ENCODE measurements at places on chromosomes 5 and 9.

GRCh38 chr9:34134521-34134920, 8.0 kb upstream of the DCAF12 start:
- DNase-seq: no peak

- DNase-seq: no peak
Measured at GRCh38 chr9:122261469-122261881, 3.2 kb downstream of the RBM18 start.

DNA sequence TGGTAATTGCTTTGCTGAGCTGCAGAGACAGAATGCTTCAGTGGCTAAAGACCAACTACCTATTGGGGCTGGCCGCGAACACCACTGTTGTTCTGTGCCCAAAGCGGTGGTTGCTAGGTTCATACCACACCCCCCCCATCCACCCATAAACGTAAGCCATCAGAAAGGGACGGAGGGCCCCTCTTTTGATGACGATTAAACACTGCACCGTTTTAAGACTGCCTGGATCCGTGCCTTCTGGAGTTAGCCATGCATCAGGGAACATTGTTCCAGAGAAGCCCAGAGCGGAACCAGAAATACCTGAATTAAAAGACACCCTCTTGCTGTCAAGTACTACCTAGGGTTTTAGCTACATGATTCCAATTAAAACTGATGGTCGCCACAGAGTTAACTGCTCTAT, 369.1 kb upstream of the DAP start:
- no peak for DNase-seq

DNA sequence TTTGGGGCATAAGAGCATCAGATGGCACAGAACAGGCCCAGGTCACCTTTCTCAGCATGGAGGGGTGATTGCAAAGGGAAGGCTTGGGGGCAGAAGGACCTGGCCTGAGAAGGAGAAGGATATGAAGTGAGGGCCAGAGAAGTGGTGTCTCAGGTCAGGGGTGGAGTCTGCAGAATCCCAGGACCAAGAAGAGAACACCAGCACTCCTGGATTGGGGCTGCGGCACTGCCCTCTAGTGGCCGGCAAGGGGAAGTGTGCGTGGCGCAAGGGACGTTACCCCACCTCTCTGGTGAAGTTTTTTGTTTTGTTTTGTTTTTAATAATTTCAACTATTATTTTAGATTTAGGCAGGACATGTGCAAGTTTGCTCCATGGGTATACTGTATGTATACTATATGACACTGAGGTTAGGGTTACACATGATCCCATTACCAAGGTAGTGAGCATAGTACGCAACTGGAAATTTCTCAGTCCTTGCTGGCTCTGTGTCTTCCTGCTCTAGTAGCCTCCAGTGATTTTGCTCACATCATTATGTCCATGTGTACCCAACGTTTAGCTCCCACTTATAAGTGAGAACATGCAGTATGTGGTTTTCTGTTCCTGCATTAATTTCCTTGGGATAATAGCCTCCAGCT, 1548.6 kb downstream of the EFNA5 start:
- DNase-seq: no peak

DNA sequence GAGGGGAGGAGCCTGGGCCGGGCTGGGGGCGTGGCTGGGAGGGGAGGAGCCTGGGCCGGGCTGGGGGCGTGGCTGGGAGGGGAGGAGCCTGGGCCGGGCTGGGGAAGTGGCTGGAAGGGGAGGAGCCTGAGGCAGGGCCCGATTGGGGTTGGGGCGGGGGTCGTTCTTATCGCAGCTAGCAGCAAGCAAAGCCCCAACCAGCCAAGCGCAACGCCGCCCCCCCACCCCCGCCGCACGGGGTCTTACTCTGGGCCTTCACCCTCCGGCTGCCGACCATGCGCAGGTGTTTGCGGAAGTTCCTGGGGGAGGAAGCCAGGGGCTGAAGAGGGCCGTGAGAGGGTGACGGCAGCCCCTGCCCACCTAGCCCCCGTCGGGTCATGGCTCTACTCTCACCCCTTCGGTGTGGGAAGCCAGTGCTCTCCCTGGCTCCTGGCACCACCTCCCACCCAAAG, 5.0 kb downstream of the NSMF start:
- no peak for DNase-seq

DNA sequence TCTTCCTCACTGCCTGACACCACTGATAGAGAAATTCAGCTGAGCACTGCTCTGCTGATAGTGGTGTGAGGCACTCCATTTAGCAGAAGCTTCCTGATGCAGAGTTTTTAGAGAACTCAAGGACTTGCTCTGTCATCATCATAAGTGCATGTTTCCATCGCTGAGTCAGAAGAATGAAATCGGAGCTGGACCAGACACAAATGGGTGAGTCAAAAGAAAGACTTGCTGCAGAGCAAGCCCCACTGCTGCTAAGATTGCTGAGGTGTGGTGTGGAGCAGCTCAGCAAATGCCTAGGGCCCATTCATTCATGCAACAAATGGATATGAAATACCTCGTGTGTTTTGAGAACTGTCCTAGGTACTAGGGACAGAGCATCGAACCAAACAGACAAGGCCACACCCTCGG, 410.2 kb upstream of the SLC30A5 start:
- DNase-seq: no peak

DNA sequence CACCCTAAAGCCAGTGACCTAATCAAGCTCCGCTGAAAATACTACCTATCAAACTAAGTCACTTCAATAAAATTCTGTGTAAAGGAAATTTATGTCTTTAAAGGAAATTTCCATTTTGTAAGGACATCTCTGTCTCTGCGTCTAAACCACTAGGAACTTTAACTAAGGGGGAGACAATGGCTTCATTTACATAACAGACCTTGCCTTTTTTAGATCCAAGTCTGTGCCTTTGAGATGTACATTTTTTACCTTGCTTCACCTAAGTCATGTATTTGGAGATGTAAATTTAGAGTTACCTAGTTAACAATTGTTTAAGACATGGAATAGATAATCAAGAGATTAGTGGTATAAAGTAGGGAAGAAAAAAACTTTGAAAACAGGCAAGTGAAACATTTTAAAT, 10.2 kb upstream of the GLT6D1 start:
- DNase-seq: no peak

GRCh38 chr5:100877274-100877673, 25.8 kb downstream of the ST8SIA4 start:
- DNase-seq: no peak

GRCh38 chr5:108260117-108260857, 121.6 kb downstream of the FBXL17 start:
- DNase-seq: peak; percentile 19

GRCh38 chr9:91415290-91415689, 8.3 kb downstream of the NFIL3 start:
- DNase-seq: no peak

- DNase-seq: no peak
Measured at GRCh38 chr5:139667730-139668063, 19.5 kb downstream of the CXXC5 start.

- DNase-seq: no peak
Measured at GRCh38 chr5:150512368-150512747, 4.4 kb downstream of the NDST1 start.

DNA sequence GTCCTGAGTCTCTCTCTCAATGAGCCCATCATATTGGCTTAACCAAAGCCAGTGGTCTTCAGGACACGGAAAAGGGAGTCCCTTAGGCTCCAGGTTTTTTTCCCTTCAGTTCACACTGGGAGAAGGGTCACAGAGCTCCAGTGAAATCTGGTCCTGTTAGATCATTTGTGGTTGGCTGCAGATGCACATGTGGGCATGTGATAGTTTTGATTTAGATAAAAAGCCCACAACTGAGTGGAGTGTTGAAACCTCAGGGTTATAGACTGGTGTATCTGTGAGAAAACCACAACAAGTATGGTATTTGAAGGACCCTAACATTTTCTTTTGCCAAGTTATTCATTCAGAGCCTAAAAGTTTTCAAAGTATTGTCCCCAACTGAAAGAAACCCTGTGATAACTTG, 46.7 kb downstream of the PRLR start:
- DNase-seq: no peak

- no peak for DNase-seq
Measured at GRCh38 chr9:104386425-104387069, 117.5 kb upstream of the OR13F1 start.

DNA sequence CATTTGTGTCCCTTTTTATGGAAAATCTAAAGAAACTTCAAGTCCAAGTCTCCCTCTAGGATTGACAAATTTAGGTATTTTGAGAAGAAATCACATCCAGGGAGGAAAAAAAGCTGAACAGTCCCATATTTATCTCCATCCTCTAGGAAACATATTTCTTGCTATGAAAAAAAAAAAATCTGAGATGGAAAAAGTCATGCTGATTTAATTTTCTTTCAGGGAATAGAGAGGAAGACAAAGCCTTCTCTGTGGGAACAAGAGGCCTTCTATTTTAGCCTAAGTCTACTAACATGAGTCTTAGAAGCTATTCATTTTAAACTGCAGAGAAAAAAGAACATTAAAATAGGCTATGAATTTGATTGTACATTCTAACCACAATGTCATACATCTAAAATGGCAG, 63.1 kb upstream of the CDK5RAP2 start:
- no peak for DNase-seq

- DNase-seq: no peak
Measured at GRCh38 chr9:35734096-35734495, 1.6 kb downstream of the CREB3 start.

GRCh38 chr5:62780888-62781287, 202.3 kb downstream of the LRRC70 start:
- DNase-seq: no peak

DNA sequence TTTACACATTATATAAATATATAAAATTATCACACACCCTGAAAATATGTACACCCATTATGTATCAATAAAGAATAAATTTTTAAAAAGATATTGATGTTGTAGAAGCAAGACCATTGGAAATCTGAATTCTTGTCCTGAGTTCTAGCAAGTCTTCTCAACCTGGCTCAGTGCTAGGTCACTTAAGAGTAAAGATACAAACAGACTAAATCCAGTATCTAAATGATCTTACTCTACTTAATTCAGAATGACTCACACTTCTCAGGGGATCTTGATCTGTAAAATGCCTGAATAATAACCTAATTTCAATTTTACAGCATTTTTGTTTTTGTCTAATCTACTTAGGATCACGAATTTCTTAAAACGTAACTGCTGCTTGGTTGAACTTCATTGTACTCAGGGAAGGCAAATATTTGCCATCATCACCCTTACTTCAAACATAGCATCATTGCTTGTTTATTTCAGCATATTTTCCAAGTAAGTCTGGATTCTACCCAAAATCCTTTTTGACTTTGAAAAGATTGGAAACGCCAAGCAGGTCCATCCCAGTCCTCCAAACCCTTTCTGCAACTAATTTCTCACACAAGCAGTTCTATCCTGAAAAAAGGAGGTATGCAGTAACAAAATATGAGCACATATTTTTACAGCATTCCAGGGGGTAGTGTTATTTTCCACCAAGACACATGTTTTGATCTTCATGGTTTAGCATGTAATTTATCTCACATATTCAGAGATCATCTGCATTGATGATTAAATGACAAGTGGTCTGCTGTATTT, 582.6 kb downstream of the PSAT1 start:
- DNase-seq: no peak

- DNase-seq: no peak
Measured at GRCh38 chr5:113199122-113199905, 222.7 kb downstream of the DCP2 start.

DNA sequence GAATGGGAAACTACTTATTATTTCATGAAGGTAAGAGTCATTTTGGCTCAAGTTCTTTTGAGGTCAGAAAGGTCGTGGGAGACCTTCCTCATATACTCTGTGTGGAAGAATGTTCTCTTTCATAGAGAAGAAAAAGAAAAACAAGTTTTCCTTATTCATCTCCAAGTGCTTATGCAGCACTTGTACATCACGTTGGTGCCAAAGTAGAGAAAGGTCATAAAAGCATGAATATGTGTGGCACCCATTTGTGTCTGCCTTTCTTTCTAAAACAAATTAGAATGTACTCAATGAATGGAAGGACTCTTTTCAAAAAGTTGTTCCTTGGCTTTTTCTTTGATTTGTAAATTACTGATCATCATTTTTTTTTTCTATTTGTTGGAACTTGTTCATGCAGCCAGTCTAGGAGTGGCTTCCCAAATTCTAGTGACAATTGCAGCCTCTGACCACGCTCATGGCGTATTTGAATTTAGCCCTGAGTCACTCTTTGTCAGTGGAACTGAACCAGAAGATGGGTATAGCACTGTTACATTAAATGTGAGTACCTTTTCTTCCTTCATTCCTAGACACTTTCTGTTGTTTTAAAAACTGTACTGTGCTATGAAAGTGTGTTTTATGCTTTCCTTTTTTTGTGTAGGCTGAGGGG, 122.4 kb downstream of the ADGRV1 start:
- DNase-seq: no peak

- DNase-seq: no peak
Measured at GRCh38 chr5:124236361-124237205, 509.9 kb downstream of the ZNF608 start.

GRCh38 chr5:132901730-132902129, 28.3 kb downstream of the LEAP2 start:
- no peak for DNase-seq

DNA sequence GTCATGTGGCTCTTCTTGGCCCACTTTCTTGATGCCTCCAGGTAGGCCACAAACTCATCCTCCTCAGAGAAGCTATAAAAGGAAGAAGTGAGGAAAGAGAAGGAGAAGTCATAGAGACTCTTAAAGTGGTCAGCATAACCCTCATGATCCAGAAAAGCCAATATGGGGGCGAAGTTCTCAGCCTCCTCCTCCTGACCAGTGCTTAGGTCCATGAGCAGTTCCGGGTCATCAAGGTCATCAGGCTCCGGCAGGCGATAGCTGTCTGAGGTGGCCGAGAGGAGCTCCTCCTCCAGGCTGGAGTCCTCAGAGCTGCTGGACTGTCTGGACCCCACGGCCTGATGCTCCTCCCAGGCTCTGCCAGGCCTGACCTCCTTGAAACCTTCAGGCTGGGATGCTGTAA, 34.7 kb downstream of the SH3TC2 start:
- DNase-seq: no peak

- no peak for DNase-seq
Measured at GRCh38 chr9:133592731-133593409, 16.3 kb downstream of the FAM163B start.

DNA sequence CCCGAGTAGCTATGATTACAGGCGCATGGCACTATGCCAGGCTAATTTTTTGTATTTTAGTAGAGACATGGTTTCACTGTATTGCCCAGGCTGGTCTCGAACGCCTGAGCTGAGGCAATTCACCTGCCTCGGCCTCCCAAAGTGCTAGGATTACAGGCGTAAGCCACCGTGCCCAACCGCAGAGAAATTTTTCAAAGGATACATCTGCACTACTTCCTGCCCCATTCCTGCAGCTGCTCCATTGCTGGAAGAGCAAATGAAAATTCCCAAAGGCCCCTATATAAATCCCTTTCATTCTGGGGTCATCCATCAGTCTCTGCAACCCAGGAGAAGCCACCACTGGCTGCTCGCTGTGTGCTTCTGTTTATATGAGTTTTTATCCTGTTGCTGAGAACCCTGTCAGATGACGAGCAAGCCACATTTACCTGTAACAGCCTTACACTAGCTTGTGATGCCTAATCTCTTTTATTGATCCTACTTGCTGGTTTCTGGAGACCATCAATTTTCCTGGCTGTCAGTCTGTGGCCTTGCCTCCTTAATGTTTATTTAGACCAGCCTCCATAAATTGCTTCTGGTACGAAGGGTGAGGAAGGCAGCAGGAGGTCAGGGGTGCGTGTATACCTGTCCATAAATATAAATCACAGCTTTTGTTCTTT, 925.3 kb downstream of the TLE4 start:
- no peak for DNase-seq
